ENCODE measurements at places on chromosomes 16 and 17. TPM values are rescaled to one million over a fixed set of nuclear protein-coding genes. Genes with fewer than 3 reads are reported as not detected.

PAGR1 gene
- 30.8 TPM for total RNA-seq

TPSD1 gene
- not detected for total RNA-seq

- DNase-seq = no peak
These were observed 236.1 kb upstream of the TNRC6C start for GRCh38 chr17:77722366-77722765.

DNA sequence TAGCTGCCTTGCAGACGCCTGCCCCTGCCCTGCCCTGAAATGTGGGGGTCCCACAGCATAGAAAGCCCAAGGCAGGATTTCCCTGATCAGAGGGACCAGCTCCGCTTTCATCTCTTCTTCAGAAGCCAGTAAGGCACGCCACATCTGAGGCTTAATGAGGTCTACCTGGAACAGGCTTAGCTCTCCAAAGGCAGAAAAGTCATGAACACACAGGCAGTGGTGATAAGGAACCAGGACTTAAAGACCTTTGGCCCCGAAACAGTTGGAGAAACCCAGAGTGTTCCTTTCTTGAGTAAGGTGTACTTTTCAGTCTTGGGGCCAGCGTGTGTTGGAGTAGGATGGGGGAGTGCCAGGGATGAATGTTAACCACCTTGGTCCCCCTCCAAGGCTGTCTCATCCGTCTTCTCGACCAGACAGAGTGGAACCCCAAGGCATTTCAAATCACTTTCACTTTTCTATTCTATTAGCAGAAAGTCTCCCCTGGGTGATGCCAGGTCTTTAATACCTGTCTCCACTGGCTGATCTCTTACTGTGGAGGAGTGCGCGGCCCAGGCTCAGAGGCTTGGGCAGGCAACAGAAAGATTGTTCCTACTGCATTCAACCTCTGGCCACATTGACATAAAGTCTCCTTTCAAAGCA is 43.9 kb downstream of the TMEM186 start:
- no peak for DNase-seq

DNA sequence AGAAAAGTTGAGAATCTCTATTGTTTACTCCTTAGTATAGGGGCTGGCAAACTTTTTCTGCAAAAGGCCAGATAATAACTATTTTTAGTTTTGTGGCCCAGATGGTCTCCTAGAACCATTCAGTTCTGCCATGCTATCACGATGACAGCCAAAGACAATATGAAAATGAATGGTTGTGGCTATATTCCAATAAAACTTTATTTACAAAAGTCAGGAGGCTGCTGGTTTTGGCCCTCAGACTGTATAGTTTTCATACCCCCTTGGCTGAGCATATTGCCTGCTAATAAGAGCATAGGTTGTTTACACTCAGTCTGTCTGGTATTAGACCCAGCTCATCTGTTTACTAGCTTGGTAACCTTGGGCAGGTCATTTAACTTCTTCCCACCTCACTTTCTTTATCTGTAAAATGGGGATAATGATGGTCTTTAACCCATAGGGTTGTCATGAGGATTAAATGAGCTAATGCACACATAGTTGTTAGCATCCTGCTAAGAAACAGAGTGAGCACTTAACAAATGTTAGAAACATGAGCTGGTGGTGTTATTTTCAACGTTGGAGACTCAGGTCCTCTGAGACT is 156.3 kb downstream of the MSI2 start:
- no peak for DNase-seq

- no peak for DNase-seq
These were observed 225.1 kb upstream of the CA10 start for GRCh38 chr17:52383493-52384100.

- DNase-seq = no peak
These were observed 29.5 kb downstream of the UBN1 start for GRCh38 chr16:4876646-4877379.

FNDC8 gene
- not detected for total RNA-seq

DNA sequence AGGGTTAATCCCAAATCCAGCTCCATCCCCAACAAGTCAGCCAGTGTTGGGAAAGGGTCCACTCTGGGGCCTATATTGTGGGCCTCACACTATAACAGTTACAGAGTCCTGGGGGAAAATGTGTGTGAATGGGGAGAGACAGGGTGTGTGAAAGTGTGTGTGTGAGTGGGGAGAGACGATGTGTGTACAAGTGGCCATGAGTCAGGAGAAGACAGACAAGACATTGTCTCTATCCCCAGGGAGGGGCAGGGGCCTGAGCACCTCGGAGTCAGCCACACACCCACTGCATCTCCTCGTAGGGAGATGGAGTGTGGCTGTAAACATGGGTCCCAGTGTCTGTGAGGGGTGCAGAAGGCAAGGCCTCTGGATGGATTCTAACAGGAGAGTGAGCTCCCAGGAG is 2.9 kb downstream of the CRHR1 start:
- no peak for DNase-seq

DNA sequence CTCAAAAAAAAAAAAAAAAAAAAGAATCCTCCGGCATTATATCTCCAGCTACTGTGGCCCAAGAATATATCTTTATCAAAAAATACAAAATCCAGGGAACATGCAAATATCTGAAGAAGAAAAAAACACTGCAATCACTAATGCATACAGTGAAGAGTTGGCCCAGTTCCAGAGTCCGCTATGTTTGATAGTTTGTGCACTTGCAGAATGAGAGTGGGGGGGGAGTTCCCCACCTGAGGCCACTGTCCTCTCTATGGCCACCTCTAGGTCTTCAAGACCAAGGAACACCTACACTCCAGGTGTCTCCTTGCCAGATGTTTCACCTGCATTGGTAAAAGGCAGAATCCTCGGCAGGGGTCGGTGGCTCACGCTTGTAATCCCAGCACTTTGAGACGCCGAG is 4.0 kb downstream of the ZNF785 start:
- DNase-seq = no peak

TP53TG3F gene
- not detected for total RNA-seq

PHLPP2 gene
- total RNA-seq = 19.0 TPM

PDXDC1 gene
- total RNA-seq = 63.6 TPM

CDH13 gene
- total RNA-seq = not detected

STAT5A gene
- total RNA-seq = 375 TPM

DNA sequence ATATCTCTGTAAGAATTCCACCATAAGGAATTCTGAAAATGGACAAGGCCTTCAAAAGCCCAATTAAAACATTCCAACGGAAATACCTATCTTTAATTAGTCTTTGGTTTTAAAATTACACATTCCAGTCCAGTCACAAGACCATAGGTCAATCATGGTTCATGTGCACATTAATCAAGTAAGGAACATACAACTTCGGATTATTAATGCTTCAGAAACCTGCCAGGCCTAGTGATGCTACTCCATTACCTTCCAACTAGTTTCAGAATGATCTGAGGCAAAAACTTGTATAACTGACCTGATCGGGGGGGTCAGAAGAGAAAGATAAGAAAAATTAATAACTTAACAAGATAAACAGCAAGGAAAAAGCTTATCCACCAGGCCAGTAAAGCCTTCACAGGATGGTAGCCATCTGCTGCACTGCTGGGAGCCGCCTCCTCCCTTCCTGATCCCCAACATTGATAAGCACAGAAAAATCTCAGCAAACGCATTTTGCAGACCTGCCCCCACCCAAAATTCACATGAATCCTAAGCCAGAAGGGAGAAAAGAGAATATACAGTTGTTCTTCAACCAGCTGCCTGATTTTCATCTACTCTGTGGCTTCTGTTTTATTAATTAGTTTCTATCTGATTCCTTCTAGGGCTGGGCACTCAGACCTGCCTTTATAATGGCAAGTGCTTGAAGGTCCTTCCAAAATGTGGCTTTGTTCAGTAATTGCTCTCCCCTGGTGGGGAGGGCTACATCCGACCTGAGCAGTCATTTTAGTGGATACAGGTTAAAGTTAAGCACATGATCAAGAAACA is 6.0 kb downstream of the SDR42E1 start:
- no peak for DNase-seq

GRCh38 chr16:13919330-13919682 is 648 bp upstream of the ERCC4 start:
- DNase-seq = no peak
